ENCODE measurements at places on chromosomes 6 and 20.

- peak; percentile 68 for DNase-seq
Measured at GRCh38 chr6:89084954-89085353, 4.4 kb downstream of the PNRC1 start.

DNA sequence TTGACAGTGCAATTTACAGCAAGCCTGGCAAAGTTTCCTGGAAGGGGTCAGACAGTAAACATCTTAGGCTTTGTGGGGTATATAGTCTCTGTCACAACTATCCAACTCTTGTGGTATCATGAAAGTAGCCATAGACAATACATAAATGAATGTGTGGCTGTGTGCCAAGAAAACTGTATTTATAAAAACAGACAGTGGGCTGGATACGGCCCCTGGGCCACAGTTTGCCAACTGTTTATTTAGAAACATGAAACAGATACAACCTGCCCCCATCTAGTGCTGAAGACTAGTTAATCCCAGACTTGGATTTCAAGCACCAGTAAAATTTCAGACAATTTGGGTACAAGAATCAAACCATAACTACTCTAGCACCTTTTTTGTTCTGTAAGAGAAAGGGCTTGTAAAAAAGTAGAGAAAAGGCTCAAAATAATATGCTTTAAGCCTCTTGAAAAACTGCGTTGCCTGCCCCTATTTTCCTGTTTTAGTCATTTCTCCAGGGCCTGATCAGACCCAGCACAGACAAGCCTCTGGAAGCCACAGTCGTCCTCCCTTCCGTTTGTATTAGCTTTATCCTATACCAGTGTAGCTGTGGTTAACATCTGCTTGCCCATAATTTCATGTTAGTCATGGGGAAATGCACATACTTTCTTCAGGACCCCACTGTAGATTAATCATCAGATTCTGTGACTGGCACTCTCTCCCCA, 30.8 kb downstream of the JAG1 start:
- DNase-seq = no peak

DNA sequence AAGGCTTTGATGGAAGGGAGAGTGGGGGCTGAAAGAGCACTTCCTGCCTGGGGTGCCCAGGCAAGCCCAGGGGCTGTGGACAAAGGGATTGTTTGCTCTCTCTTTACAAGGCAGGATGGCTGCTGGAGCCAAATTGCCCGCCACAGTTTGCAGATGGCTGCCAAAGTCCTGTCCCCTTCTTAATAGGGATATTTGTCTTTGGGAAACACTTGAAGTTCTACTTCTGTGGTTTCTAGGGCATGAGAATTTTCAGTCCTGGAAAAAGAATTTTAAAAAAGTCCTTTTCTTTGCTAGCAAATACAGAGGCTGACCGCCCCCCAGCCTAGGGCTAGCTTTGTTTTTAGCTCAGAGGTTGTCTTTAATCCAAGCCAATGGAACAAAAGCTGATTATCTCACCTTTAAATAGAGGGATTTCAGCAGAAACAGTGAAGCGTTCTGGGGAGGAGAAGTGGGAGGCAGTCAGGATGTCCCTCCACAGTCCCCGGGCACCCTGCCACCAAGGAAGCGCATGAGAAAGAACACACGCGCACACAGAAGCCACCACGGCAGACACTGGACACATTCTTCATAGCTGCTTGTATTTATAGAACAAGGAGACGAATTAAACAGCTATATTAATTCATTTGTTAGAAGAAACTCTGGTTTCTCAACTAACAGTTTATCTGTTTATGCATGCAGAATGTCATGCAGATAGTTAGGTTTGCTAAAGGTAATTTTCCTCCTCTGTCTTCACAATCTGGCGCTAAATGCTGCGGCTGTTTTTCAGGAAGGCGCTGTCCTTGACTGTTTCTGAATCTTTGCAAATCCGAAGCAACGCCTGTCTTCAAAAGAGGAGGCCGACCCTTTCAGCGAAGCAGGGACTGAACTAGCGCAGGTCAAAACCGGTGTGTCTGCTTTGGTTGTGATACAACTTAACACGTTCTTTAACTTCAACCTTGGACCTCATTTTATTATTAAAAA, 736.9 kb downstream of the QKI start:
- no peak for DNase-seq

DNA sequence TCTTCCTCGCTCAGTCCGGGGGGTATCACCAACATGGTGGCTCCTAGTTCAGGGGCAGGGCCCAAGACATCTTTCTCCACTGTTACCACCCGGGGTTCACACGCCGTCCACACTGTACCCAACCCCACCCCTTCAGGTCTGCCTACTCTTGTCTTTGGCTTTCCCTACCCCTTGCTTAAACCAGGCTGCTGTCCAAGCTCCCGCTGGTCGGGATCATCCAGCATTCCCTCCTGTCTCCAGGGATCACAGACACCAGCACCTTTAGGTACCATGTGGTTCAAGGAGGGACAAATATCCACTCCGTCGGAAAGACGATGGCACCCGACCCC, 395 bp downstream of the NELFE start:
- DNase-seq = no peak

DNA sequence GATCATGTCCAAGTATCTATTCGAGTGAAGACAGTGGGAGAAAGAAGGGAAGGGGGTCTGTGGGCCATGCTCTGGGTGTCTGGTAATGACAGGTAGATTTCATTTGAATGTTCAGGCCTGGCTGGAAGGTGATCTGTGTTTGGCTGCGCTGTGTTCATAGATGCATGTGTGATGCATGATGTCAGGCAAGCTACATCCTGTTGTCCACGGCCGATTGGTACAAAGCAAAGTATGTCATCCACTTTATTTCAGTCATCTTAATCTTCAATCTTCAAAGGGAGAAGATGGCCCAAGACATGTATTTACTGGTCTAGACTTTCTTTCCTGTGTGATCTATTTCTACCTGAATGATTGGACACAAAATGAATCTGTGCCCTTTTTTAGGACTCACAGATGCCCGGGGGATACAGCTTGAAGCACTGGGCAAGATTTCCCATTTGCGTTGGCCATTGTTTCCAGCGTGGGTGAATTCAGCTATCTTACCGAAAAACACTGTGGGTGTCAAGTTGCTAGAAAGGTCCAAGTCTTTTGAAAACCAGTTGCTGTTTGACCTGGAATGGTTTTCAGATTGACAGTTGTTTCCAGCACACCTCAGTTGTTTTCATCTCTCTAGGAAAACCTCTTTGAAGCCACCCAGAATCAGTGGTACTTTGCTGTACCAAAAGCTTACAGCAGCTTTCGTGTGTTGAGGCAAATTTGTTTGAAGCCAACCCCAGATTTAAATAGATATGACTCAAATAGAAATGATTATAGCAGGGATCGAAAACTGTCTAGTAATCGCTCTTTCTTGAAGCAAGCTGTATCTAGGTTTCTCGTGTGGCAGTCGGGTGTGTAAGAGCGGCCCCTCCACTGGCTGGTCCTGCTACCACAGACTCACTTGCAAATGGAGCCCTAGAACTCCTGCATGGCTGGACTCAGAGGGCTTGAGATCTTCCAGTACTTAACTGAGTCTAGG, 27.2 kb downstream of the DUSP22 start:
- DNase-seq = no peak
